T-helper 2 cell treated with Interferon-gamma antibody and Interleukin-4, amounts not matched to agents 5 μg/mL and 100 μg/mL, for 36 hours (primary cell): ENCODE measurements at places on chromosomes 6 and 20.
A peak's percentile ranks its signal among the peaks of the same experiment; 100 is the strongest.

- peak; percentile 64 for DNase-seq
Measured at GRCh38 chr6:27872642-27873020, 39.6 kb downstream of the OR2B2 start.

GRCh38 chr6:104527761-104528415 lies 331.8 kb downstream of the HACE1 start:
- no peak for DNase-seq

- no peak for DNase-seq
Measured at GRCh38 chr6:104253236-104253635, 606.5 kb downstream of the HACE1 start.

- no peak for DNase-seq
Measured at GRCh38 chr6:24743944-24744335, 25.0 kb upstream of the C6orf62 start.

- no peak for DNase-seq
Measured at GRCh38 chr6:104460738-104461483, 398.8 kb downstream of the HACE1 start.

- no peak for DNase-seq
Measured at GRCh38 chr20:62846166-62846890, 15.3 kb downstream of the TCFL5 start.

DNA sequence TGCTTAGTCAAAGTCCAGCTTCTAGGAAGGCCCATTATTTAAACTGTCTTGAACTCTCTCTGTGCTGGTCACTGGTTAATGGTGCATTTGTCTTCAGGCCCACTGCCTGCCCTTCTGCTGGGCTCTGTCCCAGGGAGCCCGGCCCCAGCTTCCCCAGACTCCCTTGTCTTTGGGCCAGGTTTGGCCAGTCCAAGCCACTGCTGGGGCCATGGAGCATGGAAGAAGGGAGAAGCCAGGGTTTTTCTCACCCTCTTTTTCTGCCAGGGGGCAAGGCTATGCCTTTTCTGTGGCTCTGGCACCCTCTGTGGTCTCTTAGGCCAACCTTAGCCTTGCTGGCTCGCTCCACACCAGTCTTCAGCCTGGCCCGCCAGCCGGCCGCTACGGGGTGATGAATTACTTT lies 390.0 kb upstream of the SULF2 start:
- no peak for DNase-seq

GRCh38 chr20:63589261-63590217 lies 15.5 kb upstream of the HELZ2 start:
- no peak for DNase-seq

GRCh38 chr6:33761922-33762629 lies 15.4 kb upstream of the IP6K3 start:
- no peak for DNase-seq

DNA sequence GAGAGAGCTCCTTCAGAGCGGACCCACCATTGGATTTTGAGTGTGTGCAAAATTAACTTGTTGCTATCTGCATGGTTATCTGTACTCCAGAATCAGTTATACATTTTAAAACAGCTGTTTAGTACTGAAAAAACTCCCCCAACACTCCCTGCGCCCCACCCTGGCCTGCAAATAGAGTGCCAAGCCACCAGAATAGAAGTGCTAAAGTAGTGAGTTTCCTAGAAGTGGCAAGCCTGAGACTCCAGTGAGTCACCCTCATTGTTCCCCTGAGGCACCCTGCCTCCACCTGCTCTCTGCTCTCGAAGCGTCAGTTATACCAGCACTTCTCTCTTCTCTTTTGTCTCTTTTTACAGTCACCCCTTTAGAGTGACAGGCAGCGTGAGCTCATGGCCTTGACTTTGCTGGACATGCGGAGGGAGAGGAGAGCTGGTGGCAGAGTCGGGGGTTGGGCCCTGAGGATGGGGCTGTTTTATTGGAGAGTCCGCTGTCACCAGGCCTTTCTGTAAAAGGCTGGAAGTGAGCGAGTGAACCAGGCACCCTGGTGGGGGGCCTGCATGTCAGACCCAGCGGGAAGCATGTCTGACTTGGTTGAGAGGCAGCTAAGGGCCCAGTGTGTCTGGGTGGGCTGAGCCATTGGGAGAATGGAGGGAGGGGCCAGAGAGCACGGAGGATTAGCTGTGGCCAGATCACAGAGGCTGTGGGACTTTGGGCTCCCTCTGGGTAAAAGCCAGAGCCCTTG lies 10.4 kb downstream of the IGF2R start:
- DNase-seq, result peak; percentile 64
